Sigmoid colon (tissue), 7 donors: ENCODE measurements at places on chromosomes 3 and 15. TPM values are rescaled to one million over a fixed set of nuclear protein-coding genes. Genes with fewer than 3 reads are reported as not detected.

CASR gene
- 0.14 TPM for total RNA-seq

FAM43A gene
- total RNA-seq = 11.1 TPM

A4GNT gene
- total RNA-seq = not detected

SPATA12 gene
- total RNA-seq = not detected

CNTN4 gene
- 8.7 TPM for total RNA-seq

GP5 gene
- total RNA-seq = 0.14 TPM

ZNF620 gene
- total RNA-seq = 3.6 TPM

C3orf70 gene
- 52.3 TPM for total RNA-seq

MAP6D1 gene
- 2.1 TPM for total RNA-seq

- DNase-seq = no peak
Observed at GRCh38 chr3:3699816-3700633, 99.2 kb upstream of the LRRN1 start.

GRCh38 chr3:196559826-196560225, 8.5 kb downstream of the WDR53 start:
- DNase-seq = no peak

DNA sequence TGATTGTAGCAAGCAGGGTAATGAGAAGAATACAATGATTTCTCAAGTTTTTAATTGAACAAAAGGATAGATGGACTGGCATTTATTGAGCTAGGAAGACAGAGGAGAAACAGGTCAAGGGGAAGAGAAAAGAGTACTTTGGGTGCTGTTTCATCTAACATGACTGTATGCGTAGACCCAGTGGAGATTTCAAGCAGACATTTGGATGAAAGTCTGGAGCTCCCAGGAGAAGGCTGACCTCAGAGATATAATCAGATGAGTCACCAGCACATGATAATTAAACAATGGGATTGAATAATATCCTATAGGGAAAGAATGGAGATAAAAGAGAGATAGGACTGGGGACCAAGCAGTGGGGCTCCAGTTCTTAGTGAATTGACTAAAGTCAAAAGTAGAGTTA, 194.9 kb downstream of the ARRDC4 start:
- DNase-seq = no peak

DNA sequence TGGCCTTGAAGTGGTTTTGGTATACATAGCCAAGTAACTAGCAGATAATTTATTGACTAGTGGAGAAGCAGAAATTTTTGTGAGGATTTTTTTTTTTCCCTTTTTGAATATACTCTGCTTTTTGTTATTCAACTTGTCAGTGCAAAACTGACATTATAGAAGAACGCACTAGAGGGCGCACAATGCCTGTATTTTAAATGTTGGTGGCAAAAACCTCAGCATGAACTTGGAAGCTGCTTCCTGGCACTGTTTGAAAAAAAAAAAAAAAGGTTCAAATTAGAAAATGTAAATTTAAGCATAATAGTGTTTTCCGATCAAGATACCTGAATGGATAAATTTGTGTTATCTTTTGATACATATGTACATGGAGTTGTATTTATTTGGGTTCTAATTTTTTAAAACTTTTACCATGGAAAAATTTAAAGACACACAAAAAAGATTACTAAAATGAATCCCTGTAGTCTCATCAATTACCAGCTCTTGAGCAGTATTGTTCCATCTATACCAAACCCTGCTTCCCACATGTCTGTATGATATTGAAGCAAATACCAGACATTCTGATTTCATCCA, 56.0 kb downstream of the SLC25A26 start:
- peak; percentile 75 for DNase-seq

DNA sequence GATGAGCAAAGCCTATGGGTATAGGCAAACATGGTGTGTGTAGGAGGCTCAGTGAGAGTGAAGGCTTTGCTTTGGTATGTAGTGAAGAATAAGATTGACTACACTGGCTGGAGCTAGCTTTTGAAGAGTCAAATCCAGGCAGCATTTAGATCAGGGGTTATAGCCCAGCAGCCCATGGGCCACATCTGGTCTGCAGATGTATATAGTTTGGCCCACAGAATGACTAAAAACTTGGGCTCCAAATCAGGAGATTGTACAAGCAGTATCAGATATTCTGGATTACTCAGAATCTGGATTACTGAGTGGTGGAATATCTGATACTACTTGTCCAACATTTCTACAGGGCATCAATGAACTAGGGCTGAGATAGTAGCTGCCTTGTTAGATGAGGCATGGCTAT, 92.9 kb upstream of the FGF7 start:
- DNase-seq = no peak

DNA sequence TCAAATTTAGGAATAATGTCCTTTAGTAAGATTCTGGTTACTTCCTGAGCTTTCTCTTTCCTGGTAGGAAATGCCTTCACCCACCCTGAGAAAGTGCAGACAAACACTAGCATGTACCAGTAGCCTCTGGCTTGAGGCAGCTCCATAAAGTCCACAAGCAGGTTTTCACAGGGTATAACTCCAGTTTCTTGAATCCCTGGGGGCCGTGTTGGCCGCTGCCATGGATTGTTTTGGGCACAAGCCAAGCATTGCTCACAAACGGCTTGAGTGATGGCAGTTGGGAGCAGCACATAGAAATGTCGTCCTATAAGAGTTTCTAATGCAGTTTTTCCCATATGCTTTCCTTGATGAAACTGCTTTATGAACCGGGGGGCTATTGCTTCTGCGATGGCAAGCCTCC, 164.1 kb downstream of the STXBP5L start:
- no peak for DNase-seq

DNA sequence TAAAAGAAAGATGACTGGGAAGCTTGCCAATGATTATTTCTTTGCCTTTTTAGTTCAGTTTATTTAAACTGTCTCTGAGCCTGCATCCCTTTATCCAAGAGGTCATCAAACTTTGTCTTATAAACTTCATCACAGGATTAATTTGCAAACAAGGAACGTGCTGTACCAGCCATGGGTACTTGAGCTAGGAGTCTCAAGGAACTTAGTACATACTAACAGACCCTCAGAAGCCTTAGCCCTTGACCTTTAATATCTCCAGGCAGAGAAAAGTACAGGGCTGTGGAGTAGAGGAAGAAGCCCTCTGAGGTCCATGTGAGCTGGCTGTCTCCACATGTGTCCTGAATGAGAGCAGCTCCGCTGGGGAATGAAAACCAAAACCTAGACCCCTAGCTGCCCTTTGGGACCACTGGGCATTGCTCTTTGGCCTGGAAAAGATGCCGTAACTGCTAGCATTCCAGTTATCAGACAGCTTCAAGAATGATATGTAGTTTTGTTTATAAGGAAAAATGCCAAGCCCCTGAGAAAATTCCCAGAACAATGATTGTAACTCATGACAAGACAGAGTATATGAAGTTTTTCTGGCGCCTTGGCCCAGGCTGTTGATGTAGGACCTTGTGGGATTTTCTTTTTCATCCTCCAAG, 92.1 kb downstream of the ASB7 start:
- peak; percentile 61 for DNase-seq

GRCh38 chr3:193921465-193921864, 214.5 kb upstream of the HES1 start:
- DNase-seq = no peak

DNA sequence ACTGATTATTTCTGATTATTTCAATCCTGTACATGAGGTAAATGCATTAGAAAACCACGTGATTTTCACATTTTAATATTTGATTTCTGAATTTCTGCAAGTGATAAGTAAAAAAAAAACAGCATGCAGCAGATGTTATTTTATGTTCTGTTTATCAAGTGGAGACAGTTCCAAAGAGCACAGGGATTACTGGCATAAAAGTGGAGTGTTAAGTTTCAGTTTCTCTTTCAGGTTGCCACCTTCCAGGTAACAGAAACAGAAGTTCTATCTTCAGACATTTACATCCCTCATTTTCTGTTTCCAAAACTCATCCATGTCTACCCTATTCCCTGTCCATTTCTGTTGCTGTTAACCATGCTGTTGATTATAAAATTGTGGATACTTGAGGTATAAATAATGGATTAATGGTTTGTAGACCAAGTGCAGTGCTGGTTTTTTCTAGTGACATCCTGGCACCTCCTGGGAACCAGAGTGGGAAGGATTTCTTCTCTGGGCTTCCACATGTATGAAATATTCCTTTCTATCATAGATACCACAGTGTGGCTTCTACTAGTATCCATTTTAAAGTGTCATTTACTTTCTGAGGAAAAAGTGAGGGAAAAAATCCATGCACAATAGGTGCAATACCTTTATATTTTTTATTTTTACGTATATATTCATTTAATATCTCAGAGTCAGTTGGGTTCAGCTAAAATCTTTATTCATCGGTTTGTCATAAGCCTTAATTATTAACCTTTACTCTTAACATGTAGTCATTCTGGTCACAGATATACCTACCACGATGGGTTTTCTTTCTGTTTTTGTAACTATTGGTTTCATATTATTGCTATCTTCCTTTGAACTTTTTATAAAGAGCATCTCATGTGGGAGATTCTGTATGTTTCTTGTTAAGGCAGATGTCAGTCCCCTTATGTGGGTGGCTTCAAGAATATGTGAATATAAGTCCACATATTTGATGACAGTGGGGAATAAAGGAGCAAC, 1010.0 kb downstream of the SQOR start:
- no peak for DNase-seq

DNA sequence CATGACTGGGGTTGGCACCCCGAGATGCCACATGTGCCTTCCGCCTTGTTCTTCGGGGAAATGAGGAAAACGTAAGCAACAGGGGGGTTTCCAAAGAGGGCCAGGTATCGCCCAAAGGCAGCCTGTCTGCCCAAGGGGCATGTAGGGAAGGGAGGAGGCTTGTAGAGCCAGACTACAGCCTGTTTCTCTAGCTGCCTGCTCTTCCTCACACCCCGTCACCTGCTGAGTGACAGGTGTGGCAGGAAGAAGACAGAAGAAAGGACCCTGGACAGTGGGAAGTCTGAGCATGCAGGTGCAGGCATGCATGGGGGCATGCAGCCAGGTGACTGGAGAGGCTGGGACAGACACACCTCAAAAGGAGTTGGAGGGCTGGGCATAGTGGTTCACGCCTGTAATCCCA, 9.8 kb downstream of the PLA2G4E start:
- no peak for DNase-seq

GRCh38 chr3:23728601-23729117, 77.1 kb upstream of the UBE2E1 start:
- no peak for DNase-seq

- DNase-seq = no peak
Observed at GRCh38 chr3:73480187-73480672, 144.5 kb downstream of the PDZRN3 start.

DNA sequence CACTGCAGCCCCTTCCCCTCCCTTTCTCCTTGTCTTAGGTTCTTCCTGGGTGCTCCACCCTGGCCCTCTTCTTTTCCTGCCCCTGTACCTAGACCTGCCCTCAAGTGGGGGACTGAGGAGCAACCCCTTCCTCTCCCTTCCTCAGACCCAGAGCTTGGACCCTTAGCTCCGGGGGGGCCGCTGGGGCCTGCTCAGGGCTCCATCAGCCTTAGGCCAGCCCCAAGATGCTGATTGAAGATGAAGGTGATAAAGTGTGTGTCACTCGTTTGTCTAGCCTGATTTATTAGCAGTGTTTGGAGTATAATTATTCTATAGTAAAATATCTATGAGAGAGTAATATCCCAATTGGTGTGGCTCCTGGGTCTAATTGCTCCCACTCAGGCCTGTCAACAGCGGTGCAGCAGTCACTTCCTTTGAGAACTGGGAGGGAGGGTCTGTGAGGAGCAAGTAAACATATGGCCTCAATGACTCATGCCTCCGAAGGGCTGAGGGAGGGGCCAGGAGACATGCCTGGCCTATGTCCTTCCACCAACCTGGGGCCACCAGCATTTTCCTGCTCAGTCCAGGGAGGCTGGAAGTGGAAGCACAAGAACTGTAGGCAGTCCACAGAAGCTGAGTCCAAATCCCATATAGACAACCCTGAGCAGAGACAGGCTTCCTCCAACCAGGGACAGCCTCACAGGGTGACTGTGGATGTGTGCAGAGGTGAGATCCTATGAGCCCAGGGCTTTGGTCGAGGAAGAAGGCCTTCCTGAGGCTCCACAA, 123.2 kb downstream of the DNAJB8 start:
- DNase-seq = peak; percentile 40

DNA sequence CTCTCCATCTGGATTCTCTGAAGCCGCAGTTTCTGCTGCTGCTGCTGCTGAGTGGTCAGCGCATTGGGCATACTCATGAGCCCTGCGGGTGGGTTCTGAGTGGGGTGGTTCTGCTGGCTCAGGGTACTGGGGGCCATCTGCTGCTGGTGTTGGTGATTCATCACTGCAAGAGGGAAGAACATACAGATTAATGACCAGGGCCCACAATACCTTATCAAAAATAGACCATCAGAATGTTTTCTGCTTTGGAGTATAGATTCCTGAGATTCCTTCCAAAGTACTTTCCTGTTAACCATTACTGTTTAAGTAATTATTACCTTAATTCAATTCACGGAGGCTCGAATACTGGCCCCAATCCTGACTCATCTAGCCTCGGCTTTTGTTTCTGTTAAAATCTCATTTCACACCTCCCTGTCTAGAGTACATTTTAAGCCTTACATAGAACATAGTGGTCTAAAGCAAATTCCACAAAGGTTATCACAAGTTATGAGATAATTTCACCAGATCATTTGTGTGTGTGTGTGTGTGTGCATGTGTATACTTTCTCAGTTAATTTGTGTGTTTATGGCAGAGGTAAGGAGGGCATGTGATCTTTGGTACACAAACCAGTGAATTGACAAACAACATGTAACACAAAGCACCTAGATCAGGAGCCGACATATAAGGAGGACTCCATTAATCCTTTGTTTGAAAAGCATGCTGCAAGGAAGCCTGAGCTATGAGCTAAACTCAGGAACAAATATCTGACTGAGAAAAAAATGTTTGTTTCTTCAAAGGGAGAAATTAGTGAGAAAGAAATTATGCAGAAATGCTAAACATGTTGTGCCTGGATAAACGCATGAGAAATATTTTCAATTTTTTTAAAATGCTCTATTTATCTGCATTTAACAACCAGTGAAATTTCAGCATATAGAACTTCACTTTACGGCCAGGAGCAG, 68.1 kb downstream of the TM4SF4 start:
- DNase-seq = no peak

- no peak for DNase-seq
Observed at GRCh38 chr3:108818404-108818803, 4.2 kb upstream of the TRAT1 start.

DNA sequence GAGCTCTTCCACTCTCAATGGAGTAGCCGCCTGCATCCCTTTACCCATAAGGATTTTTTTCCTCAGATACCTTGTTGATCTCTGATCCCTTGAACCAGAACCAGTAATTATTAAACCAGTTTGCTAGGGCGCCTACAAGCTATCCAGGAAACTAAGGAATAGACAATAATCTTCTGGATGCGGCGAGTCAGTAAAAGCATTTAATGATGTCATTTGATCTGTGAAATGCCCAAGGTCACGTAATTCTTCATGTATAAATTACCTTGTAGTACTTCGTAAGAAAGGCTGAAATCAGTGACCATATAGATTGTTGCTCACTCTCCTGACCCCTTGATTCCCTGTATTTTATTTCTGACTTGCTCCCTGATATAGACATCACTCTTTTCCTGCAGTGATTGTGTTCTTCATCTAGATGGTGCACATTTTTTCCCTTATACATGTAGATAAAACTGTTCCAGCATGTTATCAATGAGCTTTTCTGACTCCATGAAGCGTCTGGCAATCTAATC, 548.6 kb upstream of the NAALADL2 start:
- DNase-seq = no peak
